NCI-H446 treated with DMSO at 0.1 percent for 48 hours (cell line): ENCODE measurements at places on chromosomes 7 and 10.

DNA sequence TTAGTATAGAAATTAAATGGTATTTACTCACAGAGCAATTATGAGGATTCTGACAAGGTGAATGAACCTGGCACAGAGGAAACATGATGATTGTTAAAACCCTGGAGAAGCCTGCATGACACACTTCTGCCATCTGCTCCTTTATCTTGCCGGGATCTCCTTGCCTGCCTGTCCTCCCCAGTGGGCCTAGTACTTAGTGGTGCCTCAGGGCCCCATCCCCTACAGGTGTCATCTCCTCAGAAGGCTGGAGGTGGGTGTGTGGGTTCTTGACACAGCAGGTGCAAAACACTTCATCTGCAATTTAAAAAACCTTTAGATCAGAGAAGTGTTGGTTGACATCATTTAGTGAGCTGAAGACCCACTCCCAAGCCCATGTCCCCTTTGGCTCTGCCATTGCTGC lies 261.2 kb downstream of the ADRA2A start:
- no peak for DNase-seq

GRCh38 chr10:79274279-79275104 lies 72.8 kb upstream of the PPIF start:
- DNase-seq, result peak; percentile 85

DNA sequence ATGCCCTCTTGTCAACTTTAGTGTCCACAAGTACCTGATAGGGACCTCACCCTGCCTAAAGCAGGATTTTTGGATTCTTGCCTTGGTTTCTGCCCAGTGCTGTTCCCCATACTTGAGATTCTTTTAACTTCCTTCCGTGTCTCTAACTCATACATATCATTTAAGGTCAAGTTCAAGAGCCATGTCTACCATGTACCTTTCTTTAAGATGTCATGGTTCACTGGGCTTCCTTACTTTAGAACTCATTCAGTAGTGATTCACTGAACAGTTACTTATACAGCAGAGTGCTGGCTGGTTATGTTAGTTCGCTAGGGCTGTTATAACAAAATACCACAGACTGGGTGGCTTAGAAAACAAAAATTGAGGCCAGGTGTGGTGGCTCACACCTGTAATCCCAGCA lies 5.0 kb upstream of the CFAP58 start:
- no peak for DNase-seq

- no peak for DNase-seq
These were observed 189.8 kb downstream of the CELF2 start for GRCh38 chr10:11207560-11207844.

GRCh38 chr10:72449941-72450441 lies 95.3 kb upstream of the DNAJB12 start:
- DNase-seq, result no peak
